ENCODE measurements at places on chromosomes 2 and 18. TPM values are rescaled to one million over a fixed set of nuclear protein-coding genes. Genes with fewer than 3 reads are reported as not detected.

- DNase-seq: no peak
Observed at GRCh38 chr2:234949762-234950434, 1.9 kb upstream of the SH3BP4 start.

The YPEL5 gene
- polyA plus RNA-seq: 113 TPM

GRCh38 chr2:117351396-117351795 is 463.1 kb upstream of the DDX18 start:
- DNase-seq: no peak

DNA sequence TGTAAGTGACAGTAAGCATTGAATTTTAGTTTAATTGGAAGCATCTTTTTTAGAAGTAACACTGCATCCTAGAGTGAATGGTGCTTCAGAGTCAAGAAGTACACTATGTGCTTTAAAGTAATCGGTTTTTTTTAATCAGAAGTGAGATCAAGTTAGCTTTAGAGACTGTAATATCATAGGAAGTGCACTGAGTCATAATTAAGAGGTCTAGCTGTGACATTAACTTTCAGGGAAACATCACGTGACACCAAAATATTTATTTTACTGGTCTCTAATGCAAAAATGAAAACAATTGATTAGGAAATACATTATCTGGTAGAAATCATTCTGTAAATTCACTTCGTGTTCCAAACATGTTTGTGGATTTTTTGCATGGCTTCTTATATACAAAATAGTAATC is 55.3 kb upstream of the KYNU start:
- no peak for DNase-seq

- DNase-seq: no peak
Observed at GRCh38 chr2:111239107-111239506, 118.4 kb downstream of the BCL2L11 start.

DNA sequence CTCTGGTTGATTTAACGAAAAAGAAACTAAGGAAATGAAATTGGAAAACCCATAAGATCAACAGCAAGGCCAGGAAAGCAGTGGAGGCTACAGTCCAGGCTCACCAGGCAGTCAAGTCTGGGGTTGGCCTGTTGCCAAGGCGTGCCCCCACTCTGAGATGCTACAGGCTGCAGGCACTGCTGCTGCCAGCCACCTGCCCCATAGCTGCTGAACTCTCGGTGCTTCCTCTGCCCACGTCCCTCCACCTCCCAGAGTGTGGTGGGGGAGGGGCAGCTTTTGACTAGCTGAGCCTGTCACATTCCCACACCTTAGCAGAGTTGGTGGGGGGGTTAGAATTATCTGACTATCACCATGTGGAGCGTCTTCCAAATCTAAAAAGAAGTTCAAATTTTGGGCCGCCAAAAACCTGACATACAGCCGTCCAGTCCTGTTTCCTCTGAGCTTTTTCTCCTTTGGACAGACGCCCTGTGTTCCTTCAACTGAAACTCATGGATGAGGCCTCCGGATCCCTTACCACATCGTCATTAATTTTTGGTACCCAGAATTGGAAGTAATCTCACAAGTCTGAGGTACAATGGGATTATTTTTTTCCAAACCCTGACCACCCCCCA is 3.9 kb upstream of the SH3RF3 start:
- no peak for DNase-seq

DNA sequence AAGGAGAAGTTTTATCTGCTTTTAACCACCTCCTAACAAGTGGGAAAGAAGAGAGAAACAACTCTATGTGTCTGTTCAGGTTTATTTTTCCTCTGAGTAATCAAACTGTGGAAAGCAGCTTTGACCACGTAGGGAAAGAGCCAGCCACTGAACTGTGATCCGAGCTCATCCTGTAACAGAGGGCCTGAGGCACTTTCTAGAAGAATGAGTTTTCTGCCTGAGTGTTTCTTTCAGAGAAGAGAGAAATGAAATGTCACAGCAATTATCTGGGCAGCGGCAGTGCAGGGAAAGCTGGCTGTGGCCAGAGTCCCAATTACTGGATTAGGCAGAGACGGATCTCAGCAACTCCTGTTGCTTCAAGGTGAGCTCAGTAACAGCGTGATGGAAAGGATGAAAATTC is 151.9 kb downstream of the CD226 start:
- no peak for DNase-seq

The DSG1 gene
- 0.06 TPM for polyA plus RNA-seq

The SLC23A3 gene
- 4.7 TPM for polyA plus RNA-seq

GRCh38 chr2:197628043-197628500 is 47.3 kb downstream of the RFTN2 start:
- no peak for DNase-seq

The UGT1A6 gene
- polyA plus RNA-seq: not detected
